ENCODE measurements at places on chromosomes 3 and 15. TPM values are rescaled to one million over a fixed set of nuclear protein-coding genes. Genes with fewer than 3 reads are reported as not detected.

Gene ROBO2
- not detected for total RNA-seq

Gene LMAN1L
- not detected for total RNA-seq

Gene GPR149
- not detected for total RNA-seq

Gene PRR20G
- not detected for total RNA-seq

Gene PLA2G4D
- total RNA-seq, result not detected

Gene SNTN
- not detected for total RNA-seq

Gene DNAJB11
- total RNA-seq, result 62.5 TPM

Gene SUSD5
- not detected for total RNA-seq

Gene MKRN2OS
- total RNA-seq, result not detected

Gene C3orf33
- total RNA-seq, result 12.6 TPM

Gene SAXO2
- 1.5 TPM for total RNA-seq

Gene CCR4
- 0.06 TPM for total RNA-seq

Gene CEMIP
- total RNA-seq, result 1.9 TPM

Gene ACAN
- total RNA-seq, result not detected

Gene PLEKHO2
- total RNA-seq, result 3.8 TPM

Gene BLM
- 11.8 TPM for total RNA-seq

Gene AGTR1
- 0.64 TPM for total RNA-seq

Gene GATA2
- 4.7 TPM for total RNA-seq

Gene SNX33
- total RNA-seq, result 10.8 TPM

Gene GPR62
- total RNA-seq, result not detected

Gene A4GNT
- total RNA-seq, result not detected

Gene STAC
- total RNA-seq, result not detected

Gene GOLGA8K
- total RNA-seq, result not detected

Gene GJD2
- total RNA-seq, result not detected

Gene ECE2
- total RNA-seq, result not detected

Gene GOLGA8J
- not detected for total RNA-seq

Gene MYH15
- total RNA-seq, result 0.09 TPM

Gene GP5
- not detected for total RNA-seq

Gene BCL2A1
- 0.31 TPM for total RNA-seq

Gene ACTRT3
- 1.1 TPM for total RNA-seq

Gene SPESP1
- total RNA-seq, result not detected

Gene PLA2G4E
- total RNA-seq, result not detected

Gene SLC24A5
- total RNA-seq, result not detected

Gene CCR8
- not detected for total RNA-seq

Gene PIGZ
- total RNA-seq, result 4.7 TPM

Gene GOLGA8G
- total RNA-seq, result not detected

Gene PRTG
- total RNA-seq, result 17.1 TPM

Gene ACKR2
- 1.1 TPM for total RNA-seq

Gene GOLGA8T
- not detected for total RNA-seq

Gene SAMD7
- not detected for total RNA-seq
